ENCODE measurements at places on chromosomes 2 and 18. TPM values are rescaled to one million over a fixed set of nuclear protein-coding genes. Genes with fewer than 3 reads are reported as not detected.

The COPS9 gene
- 75.3 TPM for total RNA-seq

The GULP1 gene
- total RNA-seq: 10.7 TPM

The NTSR2 gene
- not detected for total RNA-seq

The MYCN gene
- not detected for total RNA-seq

The GAL3ST2 gene
- not detected for total RNA-seq

The C2orf72 gene
- total RNA-seq: 0.20 TPM

The TMEM178A gene
- 0.39 TPM for total RNA-seq

The MERTK gene
- 0.39 TPM for total RNA-seq

The NT5C1B gene
- total RNA-seq: not detected

The DYNAP gene
- not detected for total RNA-seq

The SERPINB11 gene
- not detected for total RNA-seq

The MRPL53 gene
- total RNA-seq: 30.9 TPM

The KIAA2012 gene
- total RNA-seq: not detected

The ADRA2B gene
- total RNA-seq: not detected

The CNTNAP5 gene
- not detected for total RNA-seq

The OLA1 gene
- 82.3 TPM for total RNA-seq

The ITPRID2 gene
- total RNA-seq: 86.0 TPM

The PRSS56 gene
- not detected for total RNA-seq

The IL36B gene
- total RNA-seq: not detected

The ABCB11 gene
- not detected for total RNA-seq

The ZSWIM2 gene
- not detected for total RNA-seq

The ALK gene
- not detected for total RNA-seq

The KRTCAP3 gene
- not detected for total RNA-seq

The ALPP gene
- not detected for total RNA-seq

The FSHR gene
- not detected for total RNA-seq

The ANKRD62 gene
- not detected for total RNA-seq

The SPATA3 gene
- total RNA-seq: not detected

The FAM110C gene
- total RNA-seq: not detected

The KCNG2 gene
- total RNA-seq: not detected

The PROM2 gene
- total RNA-seq: 0.20 TPM

The CFC1 gene
- total RNA-seq: not detected

The LRRTM1 gene
- total RNA-seq: under 0.01 TPM

The PTPN2 gene
- total RNA-seq: 26.5 TPM

The STARD6 gene
- not detected for total RNA-seq

The SERPINB4 gene
- under 0.01 TPM for total RNA-seq

The CPLX4 gene
- not detected for total RNA-seq

The BMP10 gene
- not detected for total RNA-seq

The ANKRD30BL gene
- not detected for total RNA-seq

The ADAM23 gene
- total RNA-seq: 3.7 TPM

The SLC23A3 gene
- total RNA-seq: 0.73 TPM

The SEMA4C gene
- 14.3 TPM for total RNA-seq

The DPYSL5 gene
- total RNA-seq: not detected

The MOGAT1 gene
- not detected for total RNA-seq

The OR6B2 gene
- total RNA-seq: not detected

The ABCG5 gene
- not detected for total RNA-seq

The CENPA gene
- 16.0 TPM for total RNA-seq

The CRYGC gene
- not detected for total RNA-seq

The ITGA4 gene
- total RNA-seq: 117 TPM

The SCN9A gene
- 0.78 TPM for total RNA-seq

The LYPD6 gene
- under 0.01 TPM for total RNA-seq

The DSEL gene
- total RNA-seq: 119 TPM

Measured in subcutaneous preadipocyte (primary cell).